HS-27A (cell line): ENCODE measurements at places on chromosomes 13 and 19.

DNA sequence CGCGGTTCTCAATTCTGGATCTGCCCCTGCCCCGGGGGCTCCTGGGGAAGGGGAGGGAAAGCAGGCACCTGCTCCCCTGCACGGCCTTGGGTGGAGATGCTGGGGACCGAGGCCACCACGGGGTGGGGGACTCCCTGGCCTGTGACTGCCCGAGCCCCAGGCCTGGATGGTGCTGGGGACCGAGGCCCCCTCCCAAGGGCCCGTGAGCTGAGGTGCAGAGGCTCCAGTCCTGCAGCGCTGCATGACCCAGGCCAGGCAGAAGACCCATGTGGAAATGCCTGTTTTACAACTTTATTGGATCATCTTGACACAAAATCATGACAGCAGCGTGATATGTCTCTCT, 4.0 kb downstream of the IZUMO4 start:
- no peak for DNase-seq

DNA sequence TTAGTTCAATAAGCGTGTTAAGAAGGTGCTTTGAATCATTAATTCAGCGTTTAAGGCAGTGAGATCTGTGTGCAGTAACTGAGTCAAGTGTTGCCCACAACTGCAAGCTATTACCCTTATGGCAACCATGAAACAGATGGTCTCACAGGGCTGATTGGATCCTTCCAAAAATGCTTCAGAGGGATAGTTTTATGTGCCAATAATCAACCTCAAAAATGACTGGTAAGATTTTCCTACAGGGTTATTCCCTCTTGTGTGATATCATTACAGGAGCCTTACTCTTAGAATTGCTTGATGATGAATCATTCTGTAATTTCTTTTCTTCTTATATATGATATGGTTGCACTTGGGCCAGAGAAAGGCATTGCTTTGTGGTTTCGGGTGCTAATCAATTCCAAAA, 1299.2 kb upstream of the ATXN8OS start:
- no peak for DNase-seq

DNA sequence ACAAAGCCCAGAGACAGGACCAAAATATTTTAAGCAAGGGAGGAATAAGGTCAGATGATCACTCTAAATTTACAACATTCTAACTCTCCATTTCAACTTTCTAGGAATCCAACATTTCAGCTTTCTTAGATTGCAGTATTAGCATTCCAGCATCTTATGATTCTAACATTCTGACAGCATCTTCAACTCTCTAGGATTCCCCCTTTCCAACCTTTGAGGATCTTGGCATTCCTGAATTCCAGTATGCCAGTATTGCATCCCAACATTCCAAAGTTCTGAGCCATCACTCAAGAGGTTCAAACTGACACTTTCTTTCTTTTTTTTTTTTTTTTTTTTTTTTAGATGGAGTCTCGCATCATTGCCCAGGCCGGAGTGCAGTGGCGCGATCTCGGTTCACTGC, 13.8 kb downstream of the TGFB1 start:
- DNase-seq: no peak

GRCh38 chr19:50939596-50939995, 13.2 kb downstream of the KLK5 start:
- DNase-seq: no peak

- no peak for DNase-seq
These were observed 589.9 kb downstream of the TBC1D4 start for GRCh38 chr13:74892096-74892495.

DNA sequence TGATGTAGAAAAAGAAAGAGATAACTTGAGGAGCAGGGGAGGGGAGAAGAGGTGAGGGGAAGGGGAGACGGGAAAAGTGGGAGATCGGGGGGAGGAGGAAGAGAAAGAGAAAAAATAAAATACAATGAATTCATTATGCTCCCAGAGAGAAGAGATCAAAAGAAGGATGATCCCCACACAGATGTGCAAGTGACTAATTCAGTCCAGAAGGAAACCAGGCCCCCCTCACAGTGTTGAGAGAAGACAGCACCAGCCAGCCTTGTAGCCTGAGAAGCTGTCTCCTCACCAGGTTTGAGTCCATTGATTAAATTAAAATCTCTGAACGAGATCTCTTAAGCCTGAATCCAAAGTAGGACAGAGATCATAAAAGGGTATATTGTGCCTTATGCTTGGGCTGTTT, 333.7 kb upstream of the NBEA start:
- no peak for DNase-seq
